DMS53 (cell line): ENCODE measurements at places on chromosomes 1 and 21.

GRCh38 chr1:26387447-26387846 is 14.9 kb upstream of the ZNF683 start:
- peak; percentile 48 for DNase-seq

- DNase-seq, result no peak
Observed at GRCh38 chr1:186213225-186213607, 161.8 kb downstream of the TPR start.

DNA sequence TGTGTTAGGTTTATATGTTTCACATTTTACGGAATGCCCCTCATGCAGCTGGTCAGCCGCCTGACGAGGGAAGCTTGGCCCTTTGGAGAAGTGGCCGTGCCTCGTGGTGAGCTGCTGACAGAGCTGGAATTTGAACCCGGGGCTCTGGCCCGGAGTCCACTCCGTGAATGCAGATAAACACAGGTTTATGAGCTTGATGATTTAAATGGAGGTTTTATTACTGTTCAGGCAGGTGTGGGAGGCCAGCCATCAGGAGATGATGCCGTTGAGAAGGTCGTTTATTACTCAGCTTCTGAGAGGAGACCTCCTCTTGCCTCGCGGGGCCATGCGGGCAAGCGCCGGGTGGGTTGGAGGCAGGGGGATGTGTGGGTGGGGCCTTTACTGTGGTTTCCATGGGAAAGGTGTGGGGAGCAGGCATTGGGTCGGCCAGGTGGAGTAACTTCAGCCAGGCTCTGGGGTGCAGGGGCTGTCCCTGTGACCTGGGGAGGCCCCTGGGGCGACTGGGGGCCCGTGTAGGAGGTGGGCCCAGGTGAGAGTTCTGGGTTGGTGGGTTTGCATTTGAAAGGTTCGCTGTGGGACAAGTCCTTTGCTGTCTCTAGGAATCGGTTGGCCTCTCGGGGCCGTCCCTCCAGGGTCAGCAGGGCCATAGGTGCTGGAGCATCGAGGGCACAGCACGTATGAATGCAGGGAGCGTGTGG is 22.0 kb downstream of the PRKCZ start:
- no peak for DNase-seq

DNA sequence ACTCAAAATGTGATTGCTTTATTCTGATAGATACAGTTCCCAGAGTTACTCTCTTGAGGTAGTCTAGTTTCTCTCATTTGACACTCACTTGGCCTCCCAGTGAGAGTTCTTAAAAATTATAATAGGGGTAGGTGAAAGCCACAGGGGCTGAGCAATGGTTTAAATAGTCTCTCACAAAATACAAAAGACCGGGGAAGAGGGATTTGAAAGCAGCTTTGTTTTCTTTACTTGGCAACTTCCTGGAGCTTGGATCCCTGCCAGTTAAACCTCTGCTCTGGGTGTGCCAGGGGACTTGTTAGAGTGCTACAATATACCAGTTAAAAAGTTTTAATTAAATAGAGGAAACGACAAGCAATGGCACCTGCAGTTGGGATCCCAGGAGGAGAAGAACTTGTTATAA is 31.7 kb downstream of the OR13G1 start:
- DNase-seq, result peak; percentile 30

- DNase-seq, result peak; percentile 72
Observed at GRCh38 chr21:25561668-25562641, 45.3 kb downstream of the MRPL39 start.
